Cortex of kidney (tissue), 1 donor: ENCODE measurements at places on chromosomes 13 and 19.

- DNase-seq: no peak
Observed at GRCh38 chr13:30712536-30713532, 22.5 kb upstream of the ALOX5AP start.

- no peak for DNase-seq
Observed at GRCh38 chr13:96033220-96034015, 19.8 kb downstream of the UGGT2 start.

- DNase-seq: no peak
Observed at GRCh38 chr13:79547211-79548195, 66.5 kb downstream of the NDFIP2 start.

- DNase-seq: no peak
Observed at GRCh38 chr13:74132776-74133656, 1.2 kb downstream of the KLF12 start.
